ENCODE measurements at places on chromosomes 16 and 17.

GRCh38 chr16:71724320-71724751 is at the start of gene PHLPP2:
TSS of gene PHLPP2 (minus strand) at chr16:71724701. CDS start at chr16:71714795, 9,906 bp downstream.
- no peak for DNase-seq

DNA sequence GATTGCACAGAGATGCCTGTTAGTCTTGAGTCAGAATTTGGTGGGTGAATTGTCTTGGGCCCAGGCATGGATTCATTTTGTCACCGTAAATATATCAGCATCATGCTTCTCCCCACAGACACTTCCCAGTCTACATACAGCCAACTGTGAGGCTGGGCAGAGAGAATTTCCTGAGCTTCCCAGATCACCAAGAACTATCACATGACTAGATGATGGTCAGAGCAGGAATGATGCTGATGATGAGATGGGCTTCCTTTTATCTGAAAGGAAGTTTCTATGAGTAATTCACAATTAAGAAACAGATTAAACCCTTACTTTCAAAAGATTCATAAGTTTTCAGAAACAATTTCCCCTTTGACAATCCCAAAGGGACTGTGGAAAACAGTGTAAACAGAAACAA is 323 bp upstream of the KRTAP9-9 start:
- no peak for DNase-seq

DNA sequence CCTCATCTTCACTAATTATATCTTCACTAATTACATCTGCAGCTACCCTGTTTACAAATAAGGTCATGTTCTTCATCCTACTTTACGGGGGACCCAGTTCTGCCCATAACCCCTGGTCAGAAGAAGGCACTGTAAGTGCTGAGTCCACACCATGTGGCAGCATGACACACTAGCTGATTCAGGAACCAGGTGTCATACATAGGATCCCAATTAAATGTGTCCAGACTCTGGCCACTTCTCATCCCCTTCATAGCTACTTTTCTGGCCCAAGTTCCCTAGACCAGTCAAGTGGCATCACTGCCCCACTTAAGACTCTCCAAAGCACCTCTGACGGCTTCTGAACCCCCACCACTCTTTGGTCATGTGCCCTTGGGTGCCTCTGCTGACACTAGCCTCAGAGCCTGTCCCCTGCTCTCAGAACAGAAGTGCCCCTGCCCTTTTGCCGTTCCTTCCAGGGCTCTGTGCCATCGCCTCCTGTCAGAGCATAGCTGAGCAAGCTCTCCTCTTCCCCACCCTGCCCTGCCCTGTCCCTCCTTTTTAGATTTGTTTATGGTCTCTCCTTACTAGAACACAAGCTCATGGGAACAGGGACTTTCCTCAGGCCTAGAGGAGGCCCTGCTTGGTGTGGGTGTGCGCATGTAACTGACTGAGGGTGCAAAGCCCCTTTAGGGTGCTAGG is 61.1 kb downstream of the B9D1 start:
- DNase-seq, result no peak

DNA sequence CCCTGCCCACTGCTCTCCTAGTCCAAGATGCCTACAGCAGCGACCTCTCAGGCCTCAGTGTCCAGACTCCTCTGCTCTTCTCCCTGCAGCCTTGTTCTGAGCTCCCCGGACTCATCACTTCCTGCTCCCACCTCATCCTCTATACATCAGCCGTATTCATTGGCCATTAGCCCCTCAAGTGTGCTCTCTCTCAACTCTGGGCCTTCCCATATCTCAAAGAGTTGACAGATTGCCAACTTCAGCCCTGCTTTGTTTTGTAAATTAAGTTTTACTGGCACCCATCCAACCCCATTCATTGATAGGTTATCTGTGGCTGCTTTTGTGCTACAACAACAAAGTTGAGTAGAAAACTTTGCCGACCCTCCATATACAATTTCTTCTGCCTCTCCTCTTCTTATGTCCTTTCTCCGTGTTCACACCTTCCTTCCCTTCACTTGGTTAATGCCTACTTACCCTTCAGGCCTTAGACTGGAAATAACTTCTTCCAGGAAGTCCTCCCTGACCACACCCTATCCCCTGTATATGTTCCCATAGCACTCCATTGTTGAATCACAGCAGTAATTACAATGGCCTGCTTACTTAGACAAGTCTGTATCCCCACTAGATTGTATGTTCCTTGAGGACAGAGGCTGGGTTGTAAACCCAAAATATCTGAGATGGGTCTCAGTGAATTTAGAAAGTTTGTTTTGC is 63.4 kb upstream of the TANC2 start:
- no peak for DNase-seq

DNA sequence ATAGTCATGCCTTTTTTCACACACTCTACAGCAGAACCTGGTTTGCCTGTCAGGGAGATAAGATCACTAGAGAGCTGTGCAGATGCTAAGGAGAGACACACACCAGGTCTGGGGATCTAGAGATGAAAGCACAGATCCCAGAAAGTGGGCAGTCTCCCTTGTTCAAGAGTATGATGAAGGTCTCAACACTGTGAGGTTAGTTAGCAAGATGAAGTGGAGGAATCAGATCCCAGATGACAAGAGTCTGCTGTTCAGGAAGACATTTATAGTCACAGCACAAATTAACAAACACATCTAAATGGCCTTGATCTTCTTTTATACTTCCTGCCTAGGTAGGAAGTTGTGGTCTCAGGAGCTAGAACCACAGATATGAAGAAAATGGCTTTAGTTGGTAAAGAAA is 23.4 kb upstream of the SKAP1 start:
- DNase-seq, result no peak

- no peak for DNase-seq
Measured at GRCh38 chr16:30526137-30526822, at the start of gene ZNF768. TSS of gene ZNF768 (minus strand) at chr16:30526566. CDS start at chr16:30526413, 153 bp downstream.

DNA sequence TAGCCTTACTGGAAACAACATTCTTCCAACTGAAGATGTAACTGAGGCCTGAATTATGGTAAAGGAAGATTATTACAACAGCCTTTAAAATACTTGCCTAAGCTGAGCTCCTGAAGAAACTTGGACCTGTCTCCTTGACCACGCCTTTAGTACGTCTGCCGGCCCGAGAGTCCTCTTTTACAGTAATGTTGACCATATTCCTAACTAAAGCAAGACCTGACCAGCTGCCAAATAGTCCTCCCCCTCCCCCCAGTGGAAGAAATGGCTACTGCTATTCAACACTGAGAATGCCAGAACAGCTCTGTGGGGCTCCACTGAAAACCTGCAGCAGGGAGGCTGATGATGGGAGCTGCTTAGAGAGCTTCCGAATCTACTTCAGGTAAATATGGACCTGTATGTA is 12.6 kb upstream of the FOXJ1 start:
- DNase-seq, result no peak

GRCh38 chr17:7384489-7385081 is 3.7 kb downstream of the TNK1 start:
- DNase-seq, result no peak

DNA sequence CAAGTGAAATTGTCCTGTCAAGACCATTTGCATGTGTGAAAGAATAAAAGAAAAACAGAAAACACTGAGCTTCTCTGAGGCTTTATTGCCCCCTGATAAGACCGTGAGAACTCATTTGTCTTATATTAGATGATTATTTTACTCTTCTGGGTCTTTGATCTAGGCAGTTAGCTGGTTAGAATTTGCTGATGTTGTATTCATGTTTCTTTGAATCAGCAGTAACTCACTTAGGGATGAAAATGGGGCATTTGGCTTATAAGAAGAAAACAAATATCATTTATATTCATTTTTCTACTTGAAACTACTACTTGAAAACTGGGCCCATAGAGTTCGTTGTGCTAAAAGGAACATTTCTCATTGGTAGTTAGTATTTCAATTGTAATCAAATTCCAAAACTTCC is 93.1 kb upstream of the RBFOX1 start:
- no peak for DNase-seq

GRCh38 chr17:49525831-49526741 is 31.0 kb downstream of the NGFR start:
- no peak for DNase-seq

DNA sequence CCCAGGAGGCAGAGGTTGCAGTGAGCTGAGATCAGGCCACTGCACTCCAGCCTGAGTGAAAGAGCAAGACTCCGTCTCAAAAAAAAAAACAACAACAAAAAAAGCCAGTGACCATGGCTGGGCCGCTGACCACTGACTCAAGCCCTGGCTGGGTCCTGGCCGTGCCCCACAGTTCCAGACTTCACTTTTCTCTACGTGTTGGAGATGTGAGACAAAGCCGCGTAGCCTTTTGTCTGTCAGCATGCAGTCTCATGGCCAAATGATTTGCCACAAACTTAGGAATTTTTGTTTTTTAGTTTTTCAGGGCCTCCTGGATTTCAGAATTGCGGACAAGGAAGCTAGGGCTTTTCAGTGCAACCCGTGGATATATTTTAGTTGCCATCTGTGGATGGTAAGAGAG is 89.3 kb upstream of the CIBAR2 start:
- DNase-seq, result no peak

GRCh38 chr17:37750768-37751475 is 6.1 kb upstream of the HNF1B start:
- DNase-seq, result no peak

DNA sequence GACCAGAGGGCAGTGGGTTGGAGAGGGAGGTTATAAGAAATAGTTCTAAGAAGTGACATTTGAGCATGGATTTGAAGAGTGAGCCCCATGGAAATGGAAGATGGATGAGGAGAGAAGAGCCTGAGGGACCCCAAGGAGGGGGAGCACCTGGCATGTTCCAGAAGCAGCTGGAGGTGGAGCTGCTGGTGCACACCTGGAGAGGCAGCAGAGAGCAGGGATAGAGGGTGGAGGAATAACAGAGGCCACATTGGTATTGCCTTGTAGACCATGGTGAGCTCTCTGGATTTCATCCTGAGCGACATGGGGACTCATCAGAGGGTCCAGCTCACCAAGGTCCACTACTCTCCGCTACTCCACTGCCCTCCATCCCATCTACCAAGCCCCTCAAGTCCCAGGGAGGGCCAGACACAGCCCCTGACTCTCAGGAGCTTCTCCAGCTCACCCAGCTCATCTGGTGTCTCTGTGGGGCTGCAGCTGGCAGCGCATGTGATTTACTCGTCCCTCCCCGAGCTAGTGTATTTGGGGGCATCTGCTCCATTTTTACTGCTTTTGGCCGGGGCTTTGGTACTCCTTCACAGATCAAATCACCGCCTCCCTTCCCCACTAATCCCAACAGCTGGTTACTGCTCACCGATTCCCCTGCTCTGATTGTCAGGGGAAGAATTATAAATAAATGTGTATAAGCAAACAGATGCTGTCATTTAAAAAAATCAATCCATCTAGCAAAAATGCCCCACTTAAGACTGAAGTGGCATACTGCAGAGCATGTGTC is 22.1 kb upstream of the KDM8 start:
- no peak for DNase-seq

DNA sequence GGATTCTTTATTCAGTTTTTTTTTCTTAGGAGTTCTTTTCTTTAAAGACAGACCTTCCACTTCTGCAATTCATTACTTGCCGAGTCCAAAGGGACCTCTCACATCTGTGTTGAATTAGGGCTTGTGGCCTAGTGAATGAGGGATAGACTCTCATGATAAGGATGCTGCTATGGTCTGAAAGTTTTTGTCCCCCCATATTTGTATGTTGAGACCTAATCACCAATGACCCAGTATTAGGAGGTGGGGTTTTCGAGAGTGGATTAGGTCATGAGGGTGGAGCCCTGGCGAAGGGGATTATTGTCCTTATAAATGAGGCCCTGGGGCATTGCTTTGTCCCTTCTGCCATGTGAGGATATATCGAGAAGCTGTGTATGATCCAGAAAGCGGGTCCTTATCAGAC is 9.5 kb downstream of the KRT12 start:
- no peak for DNase-seq

GRCh38 chr17:70493277-70493874 is 324.0 kb downstream of the KCNJ2 start:
- no peak for DNase-seq

DNA sequence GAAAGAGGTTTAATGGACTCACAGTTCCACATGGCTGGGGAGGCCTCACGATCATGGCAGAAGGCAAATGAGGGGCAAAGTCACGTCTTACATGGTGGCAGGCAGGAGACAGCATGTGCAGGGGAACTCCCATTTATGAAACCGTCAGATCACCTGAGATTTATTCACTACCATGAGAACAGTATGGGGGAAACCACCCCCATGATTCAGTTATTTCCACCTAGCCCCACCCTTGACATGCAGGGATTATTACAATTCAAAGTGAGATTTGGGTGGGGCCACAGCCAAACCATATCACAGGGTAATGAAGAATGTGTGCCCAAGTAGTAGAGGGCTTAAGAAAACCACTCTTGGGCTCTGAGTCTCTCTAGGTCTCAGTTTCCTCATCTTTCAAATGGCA is 85.1 kb downstream of the PRKCB start:
- DNase-seq, result no peak

- DNase-seq, result no peak
Measured at GRCh38 chr17:41728056-41728455, 6.4 kb downstream of the HAP1 start.

GRCh38 chr16:52713740-52714139 is 166.8 kb upstream of the TOX3 start:
- no peak for DNase-seq

- no peak for DNase-seq
Measured at GRCh38 chr16:67833030-67833414, 9.1 kb upstream of the THAP11 start.

DNA sequence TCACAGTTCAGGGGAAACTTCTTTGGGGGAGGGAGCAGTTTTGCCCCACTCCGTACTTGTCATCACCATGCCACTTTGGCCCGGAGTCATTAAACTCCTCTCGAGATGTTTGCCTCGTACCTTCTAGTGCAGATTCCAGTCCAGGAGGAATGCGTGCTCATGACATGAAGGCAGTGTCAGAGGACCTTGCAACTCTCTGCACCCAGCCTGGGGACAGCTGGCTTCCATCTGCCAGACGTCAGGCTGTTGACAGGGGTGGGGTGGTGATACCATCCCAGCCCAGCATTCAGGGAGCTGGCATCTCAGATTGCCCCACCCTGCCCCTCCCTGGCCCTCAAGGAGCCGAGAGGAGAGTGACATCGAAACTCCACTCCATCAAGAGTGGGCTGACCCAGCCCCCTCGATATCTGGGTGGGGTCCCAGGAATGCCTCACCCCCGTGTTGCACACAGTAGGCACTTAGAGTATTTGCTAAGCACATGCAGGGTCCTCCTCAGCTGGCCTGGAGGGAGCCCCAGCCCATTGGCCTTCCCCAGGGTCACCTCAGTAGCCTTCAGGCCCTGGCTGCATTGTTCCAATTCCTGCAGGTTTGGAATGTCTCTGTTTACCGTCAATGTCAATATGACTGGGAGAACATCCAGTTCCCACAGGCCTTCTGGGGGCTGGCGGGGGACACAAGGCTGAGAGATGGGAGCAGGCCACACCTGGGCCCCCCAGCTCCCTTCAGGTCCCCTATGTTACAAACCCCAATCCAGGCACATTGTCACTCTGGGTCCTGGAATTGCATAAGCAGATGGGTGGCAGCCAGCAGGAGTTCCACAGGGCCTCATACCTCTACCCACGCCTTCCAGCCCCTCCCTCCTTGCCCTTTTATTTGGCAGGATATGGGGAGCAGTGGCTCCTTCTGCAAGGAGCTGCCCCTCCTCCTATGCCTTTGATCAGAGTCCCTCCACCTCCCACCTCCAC is 21.3 kb upstream of the EMP2 start:
- DNase-seq, result no peak

GRCh38 chr17:63703556-63704258 is 3.8 kb upstream of the LIMD2 start:
- DNase-seq, result no peak

GRCh38 chr16:86818671-86819532 is 240.6 kb downstream of the FOXL1 start:
- DNase-seq, result no peak

GRCh38 chr16:85296859-85297660 is 184.8 kb upstream of the CIBAR2 start:
- no peak for DNase-seq

Measured in stimulated activated CD8-positive, alpha-beta memory T cell treated with anti-CD3 and anti-CD28 coated beads, Interleukin-15, amount 100 ng/mL, for 4 hours (primary cell).